Stimulated activated CD8-positive, alpha-beta memory T cell treated with anti-CD3 and anti-CD28 coated beads, Interleukin-12 subunit alpha, Interleukin-12 subunit beta, amount 100 ng/mL, for 1 hour (primary cell): ENCODE measurements at places on chromosomes 12 and 14.

DNA sequence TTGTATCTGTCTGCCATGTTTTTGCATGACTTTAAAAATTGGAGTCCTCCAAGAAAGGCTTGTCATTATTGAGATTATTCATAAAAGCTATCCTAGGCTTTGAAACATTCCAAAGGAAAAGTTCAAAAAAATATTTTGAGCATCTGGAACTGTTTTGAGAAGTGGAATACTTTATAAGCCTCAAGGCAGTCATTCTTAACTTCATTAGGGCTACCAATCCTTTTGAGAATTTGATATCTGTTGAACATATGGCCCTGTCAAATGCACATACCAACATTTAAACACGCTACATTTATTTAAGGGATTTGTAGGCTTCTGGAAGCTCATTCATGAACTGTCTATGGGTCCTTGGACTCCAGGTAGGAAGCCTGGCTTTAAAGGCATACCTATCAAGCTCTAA, 77.0 kb downstream of the TMEM117 start:
- no peak for DNase-seq

- no peak for DNase-seq
Measured at GRCh38 chr12:25816637-25817036, 141.8 kb upstream of the RASSF8 start.

DNA sequence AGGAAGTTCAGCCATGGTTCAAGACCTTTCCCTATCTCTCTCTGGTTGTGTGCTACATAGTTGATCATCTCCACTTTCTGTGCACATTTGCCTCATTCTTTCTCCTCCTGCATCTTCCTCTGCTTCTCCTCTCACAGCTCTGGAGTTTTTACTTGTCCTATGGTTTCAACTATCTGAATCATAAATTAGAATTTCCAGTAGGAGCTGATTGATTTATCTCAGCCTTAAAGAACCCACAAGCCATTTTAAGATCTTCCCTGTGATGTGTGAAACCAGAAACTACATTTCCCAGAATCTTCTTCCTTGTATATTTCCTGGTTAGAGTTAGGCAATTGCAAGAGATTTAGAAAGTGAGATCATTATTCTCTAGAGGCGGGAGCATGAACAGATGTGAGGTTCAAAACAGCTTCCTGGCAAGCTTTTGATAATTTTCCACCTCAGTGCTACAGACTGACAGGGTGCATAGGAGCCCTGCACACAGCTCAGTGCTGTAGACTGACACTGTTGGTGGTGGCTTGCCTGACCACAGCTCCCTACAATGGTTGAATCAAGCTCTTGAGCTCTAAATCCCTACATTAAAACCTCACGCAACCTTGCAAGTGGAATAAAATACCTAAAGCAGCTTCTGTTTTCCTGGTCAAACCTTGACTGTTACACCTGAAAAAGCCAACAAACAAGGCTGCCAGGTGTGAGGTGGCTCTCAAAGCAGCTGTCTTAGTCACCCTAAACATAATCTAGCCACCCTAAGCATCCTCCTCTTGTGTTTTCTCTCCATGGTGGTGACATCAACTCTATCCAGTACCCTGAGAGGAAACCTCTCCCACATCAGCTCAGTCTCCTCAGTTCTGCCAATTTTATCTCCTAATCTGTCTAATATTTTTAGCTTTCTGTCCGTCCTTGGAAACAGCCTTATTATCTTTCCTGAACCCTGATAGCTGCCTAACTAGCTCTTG, 21.5 kb upstream of the IFNG start:
- no peak for DNase-seq

GRCh38 chr14:104965561-104966231, 12.5 kb downstream of the AHNAK2 start:
- no peak for DNase-seq

GRCh38 chr12:100572184-100572583, 1.3 kb upstream of the GAS2L3 start:
- DNase-seq = no peak

- DNase-seq = no peak
Measured at GRCh38 chr14:75794615-75795038, 133.6 kb downstream of the TTLL5 start.

GRCh38 chr12:102883204-102883799, 33.7 kb downstream of the PAH start:
- peak; percentile 15 for DNase-seq

GRCh38 chr12:8559676-8560075, 19.0 kb upstream of the CLEC4E start:
- no peak for DNase-seq

DNA sequence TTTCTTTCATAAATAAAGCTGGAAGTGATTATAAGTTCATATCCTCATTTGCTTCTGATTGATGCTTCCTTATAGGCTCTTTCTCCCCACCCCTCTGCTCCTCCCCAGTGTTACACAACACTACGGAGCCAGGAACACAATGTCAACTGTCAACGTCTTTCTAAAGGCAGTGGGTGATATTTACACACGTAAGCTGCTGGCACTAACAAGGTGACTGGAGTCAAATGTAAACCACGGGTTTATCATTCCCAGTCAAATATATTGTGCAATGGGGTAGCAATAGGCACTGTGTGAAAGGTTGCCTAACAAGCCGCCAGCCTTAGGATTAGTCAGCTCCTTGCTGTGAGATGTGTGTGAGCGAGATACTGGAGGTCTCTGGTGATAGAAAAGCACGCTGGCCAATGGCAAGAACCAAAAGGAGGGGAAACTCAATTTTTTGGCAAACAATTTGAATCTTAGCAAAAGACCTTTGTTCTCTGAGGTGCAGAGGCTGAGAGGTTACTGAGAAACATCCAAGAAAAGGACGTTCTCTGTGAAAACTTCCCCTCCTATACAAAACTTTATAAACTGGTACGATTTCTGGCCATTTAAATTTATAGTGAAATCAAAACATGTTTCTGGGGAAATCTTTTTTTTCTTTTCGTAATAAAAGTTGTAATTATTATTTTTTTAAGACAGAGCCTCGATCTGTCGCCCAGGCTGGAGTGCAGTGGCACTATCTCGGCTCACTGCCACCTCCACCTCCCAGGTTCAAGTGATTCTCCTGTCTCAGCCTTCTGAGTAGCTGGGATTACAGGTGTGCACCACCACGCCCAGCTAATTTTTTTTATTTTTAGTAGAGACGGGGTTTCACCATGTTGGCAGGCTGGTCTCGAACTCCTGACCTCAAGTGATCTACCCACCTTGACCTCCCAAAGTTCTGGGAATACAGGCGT, 22.3 kb upstream of the HECTD1 start:
- no peak for DNase-seq

- DNase-seq = no peak
Measured at GRCh38 chr12:52518574-52519386, 1.4 kb downstream of the KRT5 start.

DNA sequence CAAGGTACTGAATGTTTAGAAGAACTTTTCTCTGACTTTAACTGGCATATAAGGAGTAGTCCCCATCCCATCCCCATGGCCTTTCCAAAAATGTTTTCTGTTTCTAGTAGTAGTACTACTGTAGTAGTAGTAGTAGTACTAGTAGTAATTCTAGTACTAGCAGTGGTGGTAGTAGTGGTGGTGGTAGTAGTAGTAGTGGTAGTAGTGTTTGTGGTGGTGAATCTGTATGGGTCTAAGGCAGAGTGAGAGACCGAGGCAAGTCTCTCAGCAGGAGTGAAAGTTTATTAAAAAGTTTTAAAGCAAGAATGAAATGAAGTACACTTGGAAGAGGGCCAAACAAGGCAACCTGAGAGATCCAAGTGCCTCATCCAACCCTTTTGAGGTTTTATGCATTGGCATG, 58.6 kb downstream of the FOXN4 start:
- DNase-seq = no peak

DNA sequence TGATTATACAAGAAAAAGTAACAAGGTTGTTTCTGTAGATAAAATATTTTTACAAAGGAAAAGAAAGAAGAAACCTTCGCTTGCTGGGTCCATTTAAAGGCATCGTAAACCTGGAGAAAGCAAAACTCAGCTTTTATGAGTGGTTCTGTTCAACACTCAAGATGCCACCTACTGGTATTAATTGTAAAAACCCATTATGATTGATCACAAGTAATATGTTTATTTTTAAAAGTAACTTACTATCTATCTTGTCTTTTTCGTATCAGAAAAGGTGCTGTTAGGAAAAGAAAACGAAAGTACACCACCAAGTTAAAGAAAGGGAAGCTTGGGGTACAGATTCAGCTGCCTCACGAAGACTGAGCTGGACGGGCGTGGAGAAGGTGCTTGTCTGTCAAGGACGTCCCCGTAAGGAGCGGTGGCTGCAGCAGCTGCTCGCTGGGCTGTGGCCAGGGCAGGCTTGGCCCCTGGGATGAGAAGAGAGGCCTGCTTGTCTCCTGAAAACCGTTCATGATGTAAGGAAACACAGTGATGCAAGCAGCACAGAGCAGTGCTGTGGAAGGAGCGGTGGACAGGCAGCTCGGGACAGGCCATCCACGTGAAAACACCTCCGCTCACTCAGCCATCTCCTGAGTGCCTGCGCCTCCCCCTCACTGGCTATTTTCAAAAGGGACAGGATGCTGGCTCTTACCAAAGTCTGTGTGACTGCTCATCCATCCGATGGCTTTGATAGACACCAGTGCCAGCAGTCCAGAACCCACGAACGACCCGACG, 25.0 kb downstream of the SLC15A4 start:
- DNase-seq = no peak

DNA sequence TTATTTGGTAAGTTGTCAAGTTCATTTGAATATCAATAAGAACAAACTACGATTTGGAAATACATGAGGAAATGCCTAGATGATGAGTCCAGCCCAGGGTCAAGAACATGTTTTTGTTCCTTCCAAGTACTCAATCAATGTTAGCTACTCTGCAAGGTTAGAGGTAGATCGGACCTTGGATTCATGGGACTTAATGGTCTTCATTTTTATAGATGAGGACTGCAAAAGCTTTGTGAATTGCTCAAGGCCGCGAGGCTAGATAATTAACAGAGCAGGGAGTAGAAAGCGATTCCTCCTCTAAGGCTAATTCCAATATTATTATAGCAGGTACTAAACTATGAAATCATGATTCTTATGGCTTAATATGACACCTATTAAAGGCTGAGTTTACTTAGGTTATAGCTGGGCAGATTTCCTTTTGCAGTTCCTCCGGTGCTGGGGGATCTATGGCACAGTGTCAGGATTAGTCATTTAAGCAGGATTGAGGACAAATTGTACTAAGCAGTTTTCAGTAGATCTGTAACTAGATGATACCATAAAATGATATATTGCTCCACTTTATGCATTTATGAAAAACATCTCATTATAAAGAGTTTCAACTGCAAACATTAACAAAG, 19.8 kb downstream of the NR1H4 start:
- DNase-seq = no peak

DNA sequence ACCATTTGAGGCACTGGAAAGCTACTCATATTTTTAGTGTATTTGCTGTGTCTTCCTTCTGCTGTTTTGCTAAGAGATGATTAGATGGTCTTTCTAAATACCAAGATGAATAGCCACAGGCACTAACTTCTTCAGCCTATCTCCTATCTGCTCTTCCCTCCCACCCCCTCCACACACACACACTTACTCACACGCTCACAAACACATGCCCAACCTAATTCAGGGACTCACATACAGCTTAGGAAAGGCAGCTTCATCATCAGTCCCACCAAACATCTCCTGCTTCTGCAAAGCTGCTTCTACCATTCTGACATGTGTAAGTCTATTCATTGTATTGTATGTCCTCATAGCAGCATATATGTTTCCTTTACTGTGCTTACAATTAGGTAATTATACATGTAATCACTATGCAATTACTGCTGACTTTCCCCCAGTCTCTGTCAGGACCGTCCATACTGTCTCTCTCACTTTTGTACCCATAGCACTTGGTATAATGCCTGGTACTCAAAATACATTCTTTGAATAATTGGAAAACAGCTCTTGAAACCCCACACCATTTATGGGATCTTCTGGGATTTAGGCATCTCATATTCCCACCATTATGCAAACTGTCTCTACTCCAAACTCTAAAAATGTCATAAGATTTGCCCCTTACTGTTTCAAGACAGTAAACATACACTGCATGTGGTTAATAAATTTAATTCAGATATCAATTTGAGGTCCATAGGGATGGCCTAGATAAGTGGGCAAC, 83.3 kb upstream of the HIF1A start:
- DNase-seq = no peak

- no peak for DNase-seq
Measured at GRCh38 chr12:23895792-23896218, 53.7 kb downstream of the SOX5 start.

- peak; percentile 15 for DNase-seq
Measured at GRCh38 chr14:67241411-67242167, at the start of gene PALS1. Gene PALS1, plus strand, starts transcription at chr14:67241435. Its CDS starts 37,736 bp downstream, at chr14:67279171.

DNA sequence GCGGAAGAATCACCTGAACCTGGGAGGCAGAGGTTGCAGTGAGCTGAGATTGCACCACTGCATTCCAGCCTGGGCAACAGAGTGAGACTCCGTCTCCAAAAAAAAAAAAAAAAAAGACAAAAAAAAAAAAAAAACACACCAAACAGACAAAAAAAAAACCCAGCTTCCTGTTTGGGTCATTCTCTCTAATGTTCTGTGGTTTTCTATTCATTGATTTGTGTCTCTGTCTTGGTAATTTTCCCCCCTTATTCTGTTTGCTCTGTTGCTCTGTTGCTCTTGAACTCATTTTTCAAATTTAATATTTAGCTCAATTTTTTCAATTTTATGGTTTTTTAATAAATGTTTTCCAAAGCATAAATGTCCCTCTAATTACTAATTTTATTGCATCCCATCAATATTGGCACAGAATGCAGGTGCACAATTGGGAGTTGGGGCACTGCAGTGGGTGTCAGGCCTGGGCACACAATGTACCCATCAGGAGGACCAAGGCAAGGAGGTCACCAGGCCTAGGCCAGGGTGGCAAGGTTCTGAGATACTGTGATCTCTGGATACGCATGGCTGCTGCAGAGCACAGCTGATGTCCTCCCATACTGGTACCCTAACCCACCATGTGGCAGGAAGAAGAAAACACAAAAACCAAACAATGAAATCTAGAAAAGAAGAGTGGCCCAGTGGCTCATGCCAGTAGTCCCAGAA, 8.0 kb upstream of the GNPTAB start:
- DNase-seq = no peak

DNA sequence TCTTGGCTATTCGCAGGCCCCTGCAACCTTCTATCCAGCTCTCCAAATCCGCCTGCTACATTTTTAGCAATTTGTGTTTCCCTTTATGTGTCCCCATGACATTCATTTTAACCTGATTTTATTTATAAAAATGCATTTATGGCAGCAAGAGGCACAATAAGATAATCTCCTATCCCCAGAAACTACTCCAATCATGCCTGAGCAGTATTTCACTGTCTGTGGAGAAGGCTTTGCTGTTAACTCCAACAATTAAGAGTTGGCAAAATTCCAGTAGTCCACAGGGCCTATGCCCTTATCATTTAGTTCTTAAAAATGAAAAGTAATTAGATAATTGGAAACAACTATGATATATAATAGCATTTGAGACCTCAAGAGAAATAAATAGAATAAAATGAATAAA, 462.4 kb downstream of the TRHDE start:
- DNase-seq = no peak

- DNase-seq = no peak
Measured at GRCh38 chr12:94240171-94240570, 91.8 kb downstream of the PLXNC1 start.

GRCh38 chr14:92789457-92790089, 4.5 kb upstream of the GOLGA5 start:
- DNase-seq = no peak

DNA sequence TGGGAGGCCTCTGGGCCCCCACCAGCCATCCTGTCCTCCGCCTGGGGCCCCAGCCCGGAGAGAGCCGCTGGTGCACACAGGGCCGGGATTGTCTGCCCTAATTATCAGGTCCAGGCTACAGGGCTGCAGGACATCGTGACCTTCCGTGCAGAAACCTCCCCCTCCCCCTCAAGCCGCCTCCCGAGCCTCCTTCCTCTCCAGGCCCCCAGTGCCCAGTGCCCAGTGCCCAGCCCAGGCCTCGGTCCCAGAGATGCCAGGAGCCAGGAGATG, 729 bp upstream of the GAPDH start:
- DNase-seq = no peak
